ENCODE measurements at places on chromosomes 6 and 20.

DNA sequence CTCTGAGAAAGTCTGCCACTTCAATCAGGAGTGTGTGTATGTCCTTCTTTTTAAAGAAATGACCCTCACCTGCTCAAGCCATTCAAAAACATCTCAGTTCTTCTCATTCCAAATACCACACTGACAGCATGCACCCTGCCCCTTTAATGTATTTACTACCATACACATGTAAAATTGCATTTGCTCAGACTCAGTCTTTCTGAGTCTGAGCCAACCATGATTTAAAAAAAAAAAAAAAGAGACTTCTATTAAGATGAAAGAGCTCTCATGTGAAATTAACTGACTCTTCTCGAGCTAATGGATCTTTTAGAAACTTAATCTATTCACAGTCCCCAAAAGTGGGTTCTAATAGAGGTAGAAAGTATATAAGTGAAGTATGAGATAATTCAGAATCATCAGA lies 1.4 kb upstream of the FILIP1 start:
- DNase-seq = no peak

GRCh38 chr6:90425161-90425641 lies 128.6 kb upstream of the BACH2 start:
- peak; percentile 44 for DNase-seq

- no peak for DNase-seq
Measured at GRCh38 chr20:21681234-21681921, 24.1 kb upstream of the PAX1 start.

- no peak for DNase-seq
Measured at GRCh38 chr6:149032599-149033405, 284.7 kb upstream of the TAB2 start.

GRCh38 chr6:131838051-131838450 lies 30.2 kb downstream of the ENPP1 start:
- no peak for DNase-seq

DNA sequence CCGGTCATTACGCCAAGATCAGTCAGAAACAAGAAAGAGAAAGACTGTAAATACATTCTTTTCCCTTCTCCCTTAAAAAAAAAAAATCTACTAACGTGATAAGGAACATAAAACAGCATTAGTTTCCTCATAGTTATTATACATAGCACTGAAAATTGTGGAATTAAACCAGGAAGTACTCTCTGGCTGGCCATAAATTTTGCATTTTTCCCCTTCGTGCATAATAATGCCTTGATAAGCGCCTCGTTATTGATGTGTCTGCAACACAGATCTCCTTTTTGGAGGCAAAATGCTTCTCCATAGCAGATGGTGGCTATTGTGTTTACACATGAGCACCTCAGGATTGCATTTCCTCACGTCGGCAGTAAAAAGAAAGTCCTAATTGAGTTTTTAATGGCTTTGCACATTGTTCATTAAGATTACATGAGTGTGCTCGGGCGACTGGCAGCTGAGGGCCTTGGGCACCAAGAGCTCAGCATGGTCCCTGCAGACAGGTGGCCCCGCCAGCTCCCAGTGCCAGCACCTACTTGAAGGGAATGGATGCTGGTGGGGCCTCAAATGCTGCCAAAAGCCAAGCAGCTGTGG lies 394.5 kb downstream of the PTPRT start:
- no peak for DNase-seq

- DNase-seq = no peak
Measured at GRCh38 chr6:30749554-30750378, 5.4 kb upstream of the IER3 start.

- DNase-seq = no peak
Measured at GRCh38 chr6:31446481-31446880, 43.1 kb downstream of the MICA start.

DNA sequence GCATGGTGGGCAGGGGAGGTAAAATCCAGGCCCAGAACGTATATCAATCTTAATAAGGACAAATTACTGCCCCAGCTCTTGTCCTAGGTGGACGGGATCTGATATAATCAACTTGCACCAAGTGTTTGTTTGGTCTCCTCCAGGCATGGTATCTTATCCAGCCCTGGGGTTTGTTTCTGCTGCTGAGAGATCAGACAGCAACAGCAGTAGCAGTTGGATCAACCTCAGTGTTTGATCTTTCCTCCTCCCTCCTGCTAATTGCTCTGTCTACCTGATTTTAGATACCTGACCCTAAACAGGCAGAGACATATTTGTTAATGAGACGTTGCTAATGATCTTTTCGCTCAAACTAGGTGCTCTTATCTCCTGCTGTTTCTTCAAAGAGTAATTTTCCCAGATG lies 100.4 kb upstream of the BACH2 start:
- DNase-seq = no peak

DNA sequence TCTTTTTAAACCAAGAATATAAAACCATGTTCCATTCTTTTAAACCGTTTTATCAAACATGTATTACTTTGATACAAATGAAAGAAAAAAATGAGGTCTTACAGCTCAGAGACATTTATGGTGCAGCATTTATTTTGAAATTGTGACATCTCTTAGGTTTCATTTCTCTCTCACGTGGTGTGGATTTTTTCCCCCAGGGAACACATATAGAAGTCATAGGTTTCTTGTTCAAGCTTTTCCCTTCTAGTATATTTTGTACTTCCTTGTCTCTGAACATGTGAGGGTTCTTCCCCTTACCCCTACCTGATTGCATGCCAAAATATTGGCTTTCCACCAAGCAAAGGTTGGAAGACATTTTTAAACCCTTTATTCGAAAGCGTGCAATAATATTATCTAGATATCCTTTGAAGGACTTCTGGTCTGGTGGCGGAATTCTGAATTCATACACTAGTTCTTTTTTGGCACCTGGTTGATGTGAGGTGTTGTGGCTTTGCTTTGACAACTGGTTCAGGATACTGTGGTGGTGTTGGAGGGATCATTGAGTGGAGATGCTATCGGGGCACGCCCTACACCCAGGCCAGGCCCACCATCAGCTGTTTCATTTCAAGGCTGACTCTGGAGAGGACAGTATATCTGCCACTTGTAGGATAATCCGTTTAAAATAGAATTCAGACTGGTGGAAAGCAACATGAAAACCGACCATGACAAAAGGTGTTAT lies 5.6 kb upstream of the FAM50B start:
- no peak for DNase-seq

DNA sequence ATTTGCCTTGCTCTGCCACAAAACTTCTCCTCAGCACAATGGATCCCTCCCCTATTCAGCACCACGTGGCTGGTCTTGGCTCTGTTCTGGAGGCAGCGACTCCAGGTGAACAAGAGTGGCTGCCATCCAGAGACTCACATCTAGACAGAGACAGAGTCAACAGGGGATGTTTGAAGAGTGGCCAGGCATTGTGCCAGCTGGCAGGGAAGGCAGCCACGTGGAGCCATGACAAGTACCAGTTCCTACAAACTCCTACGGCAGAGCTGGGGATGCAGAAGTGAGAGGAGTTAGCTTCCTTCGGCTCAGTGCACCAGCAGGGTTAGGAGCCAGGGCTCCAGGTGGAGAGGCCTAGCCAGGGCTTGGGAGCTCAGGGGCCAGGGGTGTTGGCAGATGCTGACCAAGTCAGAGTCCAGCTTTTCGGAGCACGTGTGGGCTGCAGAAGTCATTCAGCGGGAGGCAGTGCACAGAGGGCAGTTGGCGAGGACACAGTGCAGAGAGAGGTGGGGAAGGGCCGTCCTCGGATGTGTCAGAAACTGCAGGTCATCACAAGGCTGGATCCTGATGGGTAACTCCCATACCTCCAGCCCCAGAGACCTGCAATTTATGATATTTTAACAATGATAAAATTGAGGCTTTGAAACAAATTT lies 171.7 kb upstream of the PDE10A start:
- DNase-seq = no peak

DNA sequence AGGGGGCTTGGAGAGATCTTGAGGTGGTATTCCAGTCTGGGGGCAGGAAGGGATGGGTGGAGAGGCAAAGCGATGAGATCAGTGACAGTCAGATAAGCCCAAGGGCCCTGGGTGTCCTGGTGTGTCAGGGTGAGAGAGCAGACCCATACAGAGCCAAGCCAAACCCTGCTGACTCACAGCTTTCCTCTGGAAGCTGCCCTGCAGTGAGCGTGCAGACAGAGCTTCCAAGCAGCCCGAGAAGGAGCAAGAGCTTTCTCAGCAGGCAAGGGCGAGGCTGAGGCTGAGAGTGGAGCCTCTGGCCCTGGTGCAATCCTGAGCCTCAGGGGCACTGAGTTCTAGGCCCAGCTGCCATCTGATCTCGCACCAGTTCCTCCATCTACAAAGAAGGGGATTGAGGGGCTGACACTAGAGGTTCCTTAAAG lies 91.1 kb upstream of the HIVEP1 start:
- peak; percentile 53 for DNase-seq

GRCh38 chr20:16369441-16369840 lies 203.8 kb downstream of the KIF16B start:
- no peak for DNase-seq

DNA sequence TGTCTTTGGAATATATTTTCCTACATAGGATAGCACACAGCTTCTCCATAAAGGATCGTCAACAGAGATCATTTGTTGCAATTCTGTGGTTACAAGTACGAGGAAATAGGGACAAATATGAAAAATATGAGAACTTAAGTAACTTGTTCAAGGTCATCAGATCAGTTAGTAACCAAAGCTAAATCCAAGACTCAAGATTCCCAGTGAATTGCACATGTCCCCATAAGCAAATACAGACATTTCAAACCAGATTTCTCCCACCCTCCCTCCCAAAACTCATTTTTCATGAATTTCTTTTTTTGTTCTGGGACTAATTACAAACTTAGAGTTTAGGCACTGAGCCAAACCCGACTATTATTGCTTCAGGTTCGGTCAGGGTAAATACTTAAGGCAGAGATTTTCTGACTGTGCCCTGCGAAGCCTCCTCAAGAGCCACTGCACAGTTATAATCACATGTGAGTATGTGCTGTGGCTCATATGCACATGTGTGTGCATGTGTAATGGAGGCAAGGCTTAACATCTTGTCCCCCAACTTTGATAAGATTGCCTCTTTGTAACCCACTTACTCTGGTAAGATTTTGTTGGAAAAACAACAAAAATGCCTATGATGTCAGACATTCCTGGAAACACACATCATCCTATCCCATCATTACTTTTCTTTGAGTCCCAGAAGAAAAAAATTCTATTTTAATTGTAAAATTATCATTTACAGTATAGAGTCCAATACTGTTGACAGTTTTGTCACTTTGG lies 216.2 kb downstream of the CD83 start:
- no peak for DNase-seq

DNA sequence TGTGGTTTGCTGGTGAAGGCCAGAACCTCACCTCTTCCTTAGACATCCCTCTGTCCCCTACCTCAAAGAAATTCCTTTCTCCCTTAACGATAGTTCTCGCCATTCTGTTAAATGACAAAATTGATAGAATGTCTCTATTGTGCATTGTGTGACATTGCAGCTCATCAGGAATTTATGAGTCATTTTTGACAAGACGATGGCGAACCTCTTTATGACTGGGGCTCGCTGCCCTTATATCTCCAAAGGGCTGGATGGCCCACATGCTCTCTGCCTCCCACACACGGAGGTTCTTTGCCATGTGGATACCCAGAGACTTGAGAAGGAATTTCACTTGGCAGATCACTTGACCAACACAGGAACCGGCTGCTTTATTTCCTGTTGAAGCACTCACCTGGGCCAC lies 66.8 kb upstream of the RPS6KA2 start:
- DNase-seq = no peak

GRCh38 chr20:57383447-57384347 lies 7.5 kb upstream of the RBM38 start:
- no peak for DNase-seq

DNA sequence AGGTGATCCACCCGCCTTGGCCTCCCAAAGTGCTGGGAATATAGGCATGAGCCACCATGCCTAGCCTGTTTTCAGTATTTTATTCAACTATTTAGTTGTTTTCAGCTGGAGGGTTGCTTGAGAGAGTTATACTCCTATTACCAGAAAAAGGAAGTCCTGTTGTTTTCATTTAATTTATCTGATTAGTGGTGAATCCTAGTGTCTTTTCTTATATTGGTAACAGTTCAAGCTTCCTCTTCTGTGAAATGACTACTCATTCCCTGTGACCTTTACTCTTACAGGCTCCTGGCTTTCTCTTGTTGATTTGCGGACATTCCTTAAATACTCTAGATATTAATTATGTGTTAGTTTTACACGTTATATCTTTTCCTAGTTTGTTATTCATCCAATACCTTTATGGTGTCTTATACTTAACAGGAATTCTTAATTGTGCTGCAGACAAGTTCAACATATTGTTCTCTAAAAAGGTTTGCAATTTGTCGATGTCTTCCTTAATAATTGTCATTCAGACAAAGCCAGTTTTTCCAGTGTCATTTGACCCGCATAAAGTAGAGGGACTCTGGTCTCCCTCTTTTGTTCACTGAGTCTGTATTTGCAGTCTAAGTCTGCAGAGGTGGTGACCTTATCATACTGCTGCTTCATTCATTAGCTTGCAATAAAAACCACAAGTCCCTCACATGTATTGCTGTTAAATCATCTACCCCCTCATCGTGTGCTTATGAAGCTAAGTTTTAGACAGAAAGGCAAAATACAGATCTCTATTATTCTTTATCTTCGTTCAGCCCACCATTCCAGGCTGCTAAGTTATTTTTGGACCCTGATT lies 51.4 kb downstream of the ZBTB9 start:
- DNase-seq = peak; percentile 81

DNA sequence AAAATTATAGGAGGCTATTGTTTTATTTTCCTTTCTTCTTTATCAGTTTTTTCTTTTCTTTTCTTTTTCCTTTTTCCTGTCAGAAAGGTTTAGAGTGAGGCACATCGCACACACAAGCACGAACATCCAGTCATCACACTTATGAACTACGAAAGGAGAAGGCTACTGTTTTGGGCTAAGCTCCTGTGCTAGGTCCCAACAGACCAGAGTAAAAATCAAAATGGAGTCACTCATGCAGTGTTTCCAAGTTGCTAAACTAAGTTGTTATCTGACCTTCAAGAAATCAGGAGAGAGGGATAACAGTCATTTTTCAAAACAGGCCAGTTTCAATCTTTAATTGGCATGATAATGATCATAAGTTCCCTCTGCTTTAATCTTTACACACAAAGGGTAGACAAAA lies 93.6 kb downstream of the CD24 start:
- no peak for DNase-seq

DNA sequence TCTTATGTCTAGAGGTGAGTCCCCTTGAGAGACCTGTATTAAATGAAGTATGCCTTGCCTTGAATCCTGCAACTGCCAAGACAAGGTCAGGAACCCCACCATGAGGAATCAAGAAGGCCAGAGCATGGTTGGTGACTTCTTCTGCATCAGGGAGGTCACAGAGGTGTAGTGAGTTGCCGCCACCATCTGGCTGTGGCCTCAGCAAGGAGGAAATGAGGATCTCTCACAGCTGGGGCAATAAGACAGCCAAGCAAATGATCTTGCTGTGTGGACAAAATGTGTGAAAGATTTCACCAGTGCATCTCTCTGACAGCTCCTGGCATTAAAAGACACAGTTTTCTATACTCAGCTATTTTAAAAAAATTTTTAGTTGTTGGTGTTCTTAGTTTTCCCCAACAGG lies 611.0 kb downstream of the DOK5 start:
- no peak for DNase-seq

DNA sequence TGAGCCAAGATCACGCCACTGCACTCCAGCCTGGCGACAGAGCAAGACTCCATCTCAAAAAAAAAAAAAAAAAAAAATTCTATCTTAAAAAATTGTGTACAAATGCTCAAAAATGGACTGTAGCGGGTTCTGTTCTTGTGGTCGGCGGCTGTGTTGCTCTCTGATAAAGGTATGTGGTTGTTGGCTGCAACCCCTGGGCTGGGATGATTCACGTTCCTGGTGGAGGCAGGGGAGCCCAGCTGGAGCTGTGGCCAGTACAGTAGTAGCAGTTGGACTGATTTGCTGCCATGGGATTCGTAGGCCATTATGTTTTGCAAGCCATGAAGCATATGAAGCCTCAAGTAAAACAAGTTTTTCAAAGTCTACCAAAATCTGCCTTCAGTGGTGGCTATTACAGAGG lies 22.3 kb downstream of the MDN1 start:
- peak; percentile 96 for DNase-seq

Measured in OCI-M1 (cell line).